ENCODE measurements at places on chromosomes 16 and 17.

DNA sequence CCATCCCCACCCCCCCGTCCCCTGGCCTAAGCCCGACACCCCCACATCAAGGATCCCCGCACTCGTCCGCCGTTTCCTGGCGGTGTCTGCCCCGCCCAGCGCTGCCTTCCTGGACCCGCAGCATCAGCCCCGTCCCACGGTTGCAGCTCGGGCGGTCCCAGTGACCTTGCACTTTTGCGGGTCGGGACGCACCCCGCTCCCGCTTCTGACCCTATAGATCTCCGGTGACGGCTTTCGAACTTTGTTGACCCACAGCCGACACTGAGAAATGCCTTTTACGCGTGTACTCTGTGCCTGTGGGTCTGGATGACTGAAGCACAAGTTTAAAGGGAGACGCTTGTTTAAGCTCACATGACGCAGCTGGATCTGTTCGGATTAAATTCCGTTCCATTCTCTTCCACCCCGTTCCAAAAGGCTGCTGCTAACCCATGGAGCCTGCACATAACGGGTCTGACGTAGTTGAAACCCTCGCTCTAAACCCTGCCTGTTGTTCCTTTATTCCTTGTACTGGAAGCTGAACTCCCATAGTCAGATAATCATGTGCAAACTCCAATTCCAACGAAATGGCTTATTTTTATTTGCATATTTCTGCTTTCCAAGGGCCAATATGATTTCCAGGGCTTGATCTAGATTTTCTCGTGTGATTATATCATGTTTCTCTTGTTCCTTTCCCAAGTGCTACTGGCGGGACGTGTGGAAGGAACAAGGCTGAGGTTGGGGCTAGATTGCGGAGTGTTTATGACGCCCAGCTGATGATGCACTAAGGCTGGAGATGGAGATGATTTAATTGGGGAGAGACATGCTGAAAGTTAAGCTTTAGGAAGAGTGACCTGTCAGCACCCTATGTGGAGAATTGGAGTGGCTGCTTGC lies 834 bp downstream of the FLYWCH1 start:
- DNase-seq: peak; percentile 34

GRCh38 chr17:72523491-72523890 lies 402.7 kb downstream of the SOX9 start:
- DNase-seq: no peak

- DNase-seq: no peak
Measured at GRCh38 chr16:87080571-87081167, 236.5 kb downstream of the C16orf95 start.

DNA sequence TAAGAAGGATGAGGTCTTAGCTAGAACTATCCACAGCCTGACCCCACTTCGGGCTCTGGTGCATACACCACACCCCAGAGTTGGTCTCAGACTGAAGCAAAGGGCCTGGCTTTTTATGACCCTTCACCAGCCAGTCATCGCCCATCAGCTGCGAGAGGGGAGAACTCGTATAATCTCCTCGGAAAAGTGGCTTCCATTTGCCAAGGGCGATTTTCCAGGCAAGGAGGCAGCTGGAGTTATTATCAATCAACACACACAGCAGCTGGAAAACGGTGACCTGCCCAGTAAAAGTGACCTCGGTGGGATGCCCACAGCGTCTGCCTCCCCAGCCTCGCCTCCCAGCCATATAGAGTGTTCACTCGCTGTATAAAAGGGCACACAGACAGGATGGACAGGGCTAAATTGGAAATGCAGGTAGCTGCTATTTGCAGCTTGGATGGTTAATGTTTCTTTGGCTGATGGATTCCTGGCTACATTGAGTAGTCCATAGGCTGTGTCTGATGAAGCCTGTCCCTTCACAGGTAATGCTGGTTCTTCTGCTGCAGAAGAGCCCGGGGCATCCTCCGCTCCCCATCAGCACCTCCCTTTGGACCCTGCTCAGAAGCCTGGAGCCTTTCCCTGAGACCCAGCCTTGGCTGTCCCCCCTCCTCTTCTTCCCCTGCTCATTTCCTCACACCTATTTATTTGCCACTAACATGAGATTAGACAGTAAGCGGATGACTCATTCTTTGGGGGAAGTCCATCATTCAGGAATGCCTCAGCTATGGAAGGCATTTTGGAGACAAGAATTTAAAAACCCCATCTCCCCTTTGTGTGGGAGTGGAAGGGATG lies 45.7 kb downstream of the TMEM186 start:
- peak; percentile 51 for DNase-seq

DNA sequence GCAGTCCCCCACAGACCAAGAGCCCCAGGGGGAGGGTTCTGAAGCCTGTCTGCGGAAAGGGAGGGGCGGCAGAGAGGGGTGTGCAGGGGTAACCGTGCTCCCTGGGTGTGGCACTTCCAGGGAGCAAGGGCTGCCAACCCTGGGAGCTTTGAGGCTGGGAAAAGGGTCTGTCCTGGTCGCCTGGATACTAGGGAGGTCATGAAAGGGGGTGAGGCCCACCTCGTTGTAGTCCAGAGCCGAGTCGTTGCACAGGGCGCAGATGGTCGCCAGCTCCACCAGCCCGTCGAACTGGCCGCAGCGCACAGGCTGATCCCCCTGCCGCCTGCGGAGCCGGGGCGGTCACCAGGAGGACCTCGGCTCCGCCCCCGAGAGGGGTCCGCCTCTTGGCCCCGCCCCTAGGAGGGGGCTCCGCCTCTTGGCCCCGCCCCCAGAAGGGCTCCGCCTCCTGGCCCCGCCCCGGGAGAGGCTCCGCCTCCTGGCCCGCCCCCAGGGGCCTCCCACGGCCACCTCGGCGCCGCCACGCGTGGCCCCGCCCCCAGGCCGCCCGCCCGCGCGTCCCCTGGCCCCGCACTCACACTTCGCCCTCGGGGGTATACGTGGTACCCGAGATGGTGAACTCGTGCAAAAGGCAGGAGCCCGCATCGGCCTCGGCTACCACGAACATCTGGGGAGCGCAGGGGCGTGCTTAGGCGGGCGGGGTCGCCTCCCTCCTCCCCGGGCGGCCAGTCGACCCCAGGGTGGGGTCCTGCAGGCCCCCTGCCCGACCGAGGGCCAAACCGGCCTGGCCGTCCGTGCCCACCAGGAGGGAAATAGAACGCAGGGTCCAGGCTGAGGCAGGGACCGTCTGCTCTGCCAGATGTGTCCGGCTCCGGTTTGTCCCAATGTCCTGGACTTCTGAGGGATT lies 19.5 kb downstream of the ATP2A3 start:
- DNase-seq: no peak

DNA sequence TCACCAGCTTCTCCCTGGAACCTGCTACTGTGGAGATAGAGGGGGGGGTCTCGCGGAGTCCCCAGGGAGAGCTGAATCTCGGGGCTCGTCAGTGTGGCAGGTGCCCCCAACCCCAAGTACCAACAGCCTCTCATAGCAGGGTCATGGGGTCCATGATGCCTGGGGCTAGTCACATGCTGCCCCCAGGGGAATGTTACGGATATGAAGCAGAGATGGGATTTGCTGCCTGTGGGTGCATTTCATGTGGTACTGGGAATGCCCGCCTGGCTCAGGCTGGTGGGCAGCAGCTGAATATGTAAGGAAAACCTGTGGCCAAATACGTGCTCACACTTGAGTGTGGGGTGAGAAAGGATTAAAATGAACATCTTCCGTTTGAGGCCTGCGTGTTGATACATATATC lies 49.4 kb downstream of the MEAK7 start:
- no peak for DNase-seq

DNA sequence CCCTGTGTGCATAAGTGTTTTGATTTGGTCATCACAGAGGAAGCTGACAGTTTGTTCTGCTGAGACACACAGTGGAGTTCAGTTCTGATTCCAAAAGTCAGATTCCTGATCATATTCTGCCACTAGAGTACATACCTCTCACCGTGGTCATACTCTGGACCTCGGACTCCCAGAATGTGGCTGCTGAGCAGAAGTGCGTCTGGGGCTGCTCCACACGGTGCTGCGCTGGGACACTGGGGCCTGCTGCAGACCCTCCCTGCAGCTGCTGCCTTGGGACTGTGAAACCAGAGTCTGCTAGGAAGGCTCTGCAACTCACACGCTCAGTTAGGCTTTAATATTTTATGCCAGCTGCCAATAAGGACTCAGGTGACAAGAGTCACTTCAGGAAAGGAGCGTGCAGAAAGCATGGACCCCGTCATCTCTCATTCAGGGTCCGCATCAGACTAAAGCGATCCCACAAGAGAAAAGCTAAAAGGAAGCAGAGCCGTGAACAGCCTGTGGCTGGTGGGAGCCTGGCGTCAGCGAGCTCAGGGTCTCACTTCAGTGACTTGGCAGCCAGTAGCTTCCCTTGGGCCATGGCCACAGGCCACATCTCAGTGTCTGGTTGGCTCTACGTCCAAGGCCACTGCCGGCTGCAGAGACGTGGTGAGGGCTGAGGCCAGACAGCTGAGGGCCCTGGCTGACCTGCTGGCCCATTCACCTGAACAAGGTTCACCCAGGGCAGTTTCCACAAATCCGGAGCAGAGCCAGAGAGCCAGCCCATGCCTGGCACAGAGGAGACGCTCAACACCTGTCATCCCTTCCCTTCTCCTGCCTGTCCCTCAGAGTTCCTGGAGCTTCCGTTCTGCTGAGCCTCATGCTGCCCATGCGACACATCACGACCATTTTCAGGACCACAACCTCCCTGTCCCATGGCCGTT lies 24.7 kb upstream of the KIFC3 start:
- no peak for DNase-seq

DNA sequence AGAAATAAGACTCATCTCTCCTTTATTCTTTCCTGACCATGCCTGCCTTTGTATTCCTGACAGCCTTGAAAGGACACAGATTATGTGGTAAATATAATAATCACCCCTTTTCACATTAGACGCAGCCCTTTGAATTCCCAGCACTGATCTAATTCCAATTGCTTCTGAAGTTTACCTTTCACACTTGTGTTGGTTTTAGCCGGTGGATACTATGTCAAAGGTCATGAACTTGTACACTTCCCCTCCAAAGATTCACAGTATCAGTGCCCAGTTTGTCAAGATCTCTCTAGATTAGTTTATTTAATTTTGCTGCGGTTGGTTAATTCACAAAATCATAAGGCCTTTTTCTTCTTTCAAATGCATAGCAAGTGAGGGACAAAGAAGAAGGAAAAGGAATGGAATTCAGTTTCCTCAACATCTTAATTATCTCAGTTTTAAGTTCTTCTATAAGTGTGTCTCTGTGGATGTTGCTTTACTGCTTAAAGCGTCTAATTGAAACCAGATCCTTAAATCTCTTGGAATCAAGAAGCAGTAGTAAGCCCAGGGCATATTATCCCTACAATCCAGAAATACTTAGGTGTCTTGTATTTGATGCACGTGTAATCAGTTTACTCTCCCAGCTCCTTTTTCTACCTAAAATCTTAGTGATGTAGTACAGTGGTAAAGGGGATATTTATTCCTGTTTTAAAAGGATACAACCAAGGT lies 174.3 kb upstream of the TBX2 start:
- DNase-seq: no peak

DNA sequence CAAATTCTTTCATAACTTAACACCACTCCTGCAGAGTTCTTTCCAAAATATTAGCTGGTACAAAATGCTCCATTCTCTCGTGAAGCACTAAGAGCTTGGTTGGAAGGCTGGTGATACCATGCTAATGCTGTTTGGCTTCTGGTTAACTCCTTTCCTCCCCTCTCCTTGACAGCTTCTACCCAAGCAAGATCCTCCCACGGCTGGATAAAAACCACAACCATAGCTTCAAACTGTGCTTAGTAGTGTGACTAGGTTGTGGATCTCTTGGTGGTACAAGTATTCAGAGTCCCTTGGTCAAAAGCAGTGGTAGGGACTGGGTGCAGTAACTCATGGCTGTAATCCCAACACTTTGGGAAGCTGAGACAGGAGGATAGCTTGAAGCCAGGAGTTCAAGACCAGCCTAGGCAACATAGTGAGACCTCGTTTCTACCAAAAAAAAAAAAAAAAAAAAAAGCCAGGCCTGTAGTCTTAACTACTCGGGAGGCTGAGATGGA lies 2.3 kb downstream of the PHAF1 start:
- DNase-seq: no peak

DNA sequence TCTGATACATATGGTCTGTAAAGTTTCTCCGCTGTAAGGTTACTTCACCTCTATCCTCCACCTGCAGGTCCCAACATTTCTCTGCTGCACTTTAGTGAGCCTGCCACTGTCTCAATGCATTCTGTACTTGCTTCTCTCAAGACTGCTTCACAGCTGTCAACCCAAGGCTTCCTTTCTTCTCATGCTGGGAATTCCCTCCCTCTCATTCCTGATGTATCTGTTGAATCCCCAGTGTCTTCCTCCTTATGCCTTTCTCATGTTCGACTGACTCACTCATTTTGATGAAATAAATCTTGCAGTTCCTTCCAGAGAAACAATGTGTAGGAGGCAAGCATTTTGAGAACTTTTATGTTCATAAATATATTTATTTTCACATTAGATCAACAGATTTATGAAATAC lies 288.3 kb downstream of the CNTNAP4 start:
- DNase-seq: no peak

DNA sequence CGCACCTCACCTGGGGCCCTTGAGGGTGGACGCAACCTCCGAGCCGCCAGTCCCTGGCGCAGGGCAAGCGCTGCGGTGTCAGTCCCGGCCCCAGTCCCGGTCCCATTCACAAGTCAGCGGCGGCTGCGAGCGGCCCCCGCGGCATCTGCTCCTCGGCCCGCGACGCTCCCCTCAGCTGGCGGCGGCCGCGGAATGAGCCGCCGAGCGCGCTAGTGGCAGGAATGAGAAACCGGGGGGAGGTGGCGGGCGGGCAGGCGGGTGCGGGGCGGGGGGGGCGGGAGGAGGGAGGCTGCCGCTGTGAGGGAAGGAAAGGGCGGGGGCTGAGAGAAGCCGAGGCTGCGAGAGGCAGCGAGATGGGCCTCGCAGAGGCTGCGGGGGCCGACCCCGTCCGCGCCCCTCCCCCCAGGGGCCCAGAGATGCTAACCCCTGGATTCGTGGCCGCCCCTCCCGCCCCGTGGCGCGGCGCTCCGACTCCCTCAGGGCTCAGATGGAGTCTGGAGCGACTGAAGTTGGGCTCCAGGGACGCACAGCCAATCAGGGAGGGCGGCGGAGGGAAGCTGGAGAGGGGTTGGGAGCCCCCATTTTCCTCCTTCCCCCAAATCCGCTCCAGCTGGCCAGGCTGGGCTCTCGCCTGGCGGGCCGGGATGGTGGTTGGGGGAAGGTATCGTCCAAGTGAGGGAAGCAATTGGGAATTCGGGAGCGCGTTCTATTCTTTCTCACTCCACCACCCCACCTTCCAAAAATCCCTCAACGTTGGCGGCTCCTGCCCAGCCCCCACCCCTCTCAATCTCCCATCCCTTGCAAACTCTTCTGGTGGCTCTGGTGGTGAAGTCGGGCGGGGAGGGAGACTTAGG lies at the start of gene CDH11:
TSS of gene CDH11 (minus strand) at position 194 of the 854 bp plus-strand sequence. CDS start 117,194 bp downstream, outside the sequence.
- DNase-seq: peak; percentile 55

DNA sequence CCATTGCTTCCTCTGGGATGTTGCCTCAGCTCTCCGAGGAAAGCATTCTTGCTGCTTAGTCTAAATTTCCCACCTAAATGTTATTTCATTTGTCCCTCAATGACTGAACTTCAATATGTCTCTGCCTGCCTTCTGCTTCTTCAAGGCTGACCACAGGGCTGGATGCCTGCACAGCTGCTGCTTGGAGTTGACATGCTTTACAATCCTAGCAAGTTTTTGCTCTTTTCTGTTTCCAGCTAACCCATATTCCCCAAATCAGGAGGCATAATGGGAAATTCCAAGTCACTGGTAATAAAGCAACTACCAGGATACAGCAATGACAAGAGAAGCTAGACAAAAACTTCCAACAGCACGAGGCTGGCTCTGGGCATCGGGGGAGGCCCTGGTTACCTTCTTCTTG lies 48.9 kb downstream of the GTF3C1 start:
- DNase-seq: no peak

- DNase-seq: no peak
Measured at GRCh38 chr17:78252701-78253635, 21.5 kb downstream of the TMEM235 start.

Data from AG04450 (cell line).